ENCODE measurements at places on chromosomes 1 and 21.
A peak's percentile ranks its signal among the peaks of the same experiment; 100 is the strongest.

DNA sequence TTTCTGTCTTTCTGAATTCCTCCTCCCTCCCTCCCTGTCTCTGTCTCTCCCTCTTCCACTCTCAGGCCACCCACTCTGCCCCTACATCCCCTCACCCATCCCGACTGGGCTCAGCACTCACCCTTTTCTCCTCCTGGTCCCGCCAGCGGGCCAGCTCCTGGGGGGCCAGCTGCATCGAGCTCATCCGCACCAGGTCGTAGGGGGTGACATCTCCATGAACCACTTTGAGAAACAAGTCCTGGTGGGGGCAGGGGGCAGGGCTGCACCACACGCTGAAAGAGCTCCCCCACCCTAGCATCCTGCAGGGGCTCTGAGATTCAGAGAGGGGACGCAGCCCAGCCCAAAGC is 17.8 kb downstream of the SPOCD1 start:
- no peak for DNase-seq

- peak; percentile 46 for DNase-seq
Observed at GRCh38 chr1:22420455-22421053, 31.1 kb upstream of the ZBTB40 start.

DNA sequence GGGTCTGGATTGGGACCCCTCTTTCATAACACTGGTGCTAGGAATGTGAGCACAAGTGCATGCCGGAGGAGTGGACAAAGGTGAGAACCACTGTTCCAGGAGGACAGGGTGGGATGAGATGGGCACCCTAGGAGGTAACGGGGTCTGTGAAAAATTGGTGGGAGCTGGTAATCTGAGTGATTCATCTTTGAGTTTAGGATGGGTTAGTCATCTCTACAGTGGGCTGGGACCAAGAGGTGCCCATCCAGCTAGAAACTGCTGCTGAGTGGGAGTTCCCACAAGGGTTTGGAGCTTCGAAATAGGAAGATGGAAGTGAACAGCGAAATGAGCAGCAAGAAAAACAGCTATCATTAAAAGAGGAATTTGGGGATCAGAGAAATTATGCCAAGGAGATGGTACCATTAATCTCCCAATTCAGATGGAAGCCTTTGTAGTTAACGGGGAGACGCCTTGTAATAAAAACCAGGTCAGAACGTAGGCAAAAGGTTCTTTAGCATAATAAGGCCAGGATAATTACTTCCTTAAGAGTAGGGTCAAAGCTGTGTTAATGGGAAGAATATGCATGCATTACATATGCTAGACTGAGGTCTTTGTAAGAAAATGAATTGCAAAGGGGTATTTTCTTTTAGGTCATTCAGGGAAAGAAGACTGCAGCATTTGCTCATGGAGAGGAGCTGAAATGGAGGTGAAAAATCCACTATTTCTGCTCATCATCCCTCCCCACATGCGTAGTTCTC is 55.5 kb downstream of the OLFML3 start:
- no peak for DNase-seq

DNA sequence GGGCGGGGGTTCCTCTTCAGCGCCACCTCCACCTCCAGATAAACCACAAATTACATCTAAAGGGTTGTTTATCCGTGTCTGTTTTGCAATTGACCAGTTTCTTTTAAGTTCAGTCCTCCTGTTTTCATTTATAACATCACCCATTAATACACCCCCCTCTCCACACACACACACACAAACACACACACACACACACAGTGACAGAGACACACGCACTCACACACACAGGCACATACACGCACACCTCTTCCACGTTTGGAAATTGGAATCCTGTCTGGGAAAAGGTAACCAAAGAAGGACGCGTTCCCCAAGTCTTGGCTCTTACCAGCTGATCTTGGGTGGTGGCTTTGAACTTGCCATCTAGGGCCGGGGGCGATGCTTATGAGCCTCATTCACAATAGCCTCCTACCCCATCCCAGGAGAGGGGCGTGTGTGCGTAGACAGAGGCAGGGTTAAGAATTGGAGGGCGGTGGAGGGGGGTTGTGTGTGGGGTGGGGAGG is 442 bp upstream of the CSMD2 start:
- no peak for DNase-seq

DNA sequence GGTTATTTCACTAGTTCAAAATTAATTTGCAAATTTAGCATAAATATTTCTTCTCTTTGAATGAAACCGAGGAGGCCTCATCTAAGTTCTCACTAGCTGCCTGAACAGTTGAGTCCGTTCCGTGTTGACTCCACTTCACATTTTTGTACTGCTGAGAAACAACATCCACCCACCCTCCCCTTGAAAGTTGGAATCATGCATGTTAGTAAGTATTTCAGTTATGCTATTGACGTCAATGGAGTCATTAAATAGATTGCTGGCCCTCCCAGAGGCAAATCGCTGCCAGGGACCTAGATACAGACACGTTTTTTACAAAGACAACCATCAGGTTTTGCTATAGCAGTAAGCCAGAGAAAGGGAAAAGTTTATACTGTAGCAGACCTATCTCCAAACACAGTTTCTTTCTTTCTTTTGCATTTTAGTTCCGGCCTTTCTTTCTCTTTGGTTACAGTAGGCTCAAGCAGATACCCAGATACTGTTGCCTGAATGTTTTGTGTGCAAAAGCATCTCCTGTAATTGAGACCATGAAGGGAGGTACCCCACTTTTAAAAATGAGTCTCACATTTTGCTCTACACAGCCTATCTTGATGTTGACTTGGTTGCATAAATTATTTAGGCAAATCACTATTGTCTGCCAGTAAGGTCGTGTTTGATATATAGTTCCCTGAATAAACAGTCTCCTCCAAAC is 262.6 kb upstream of the SGIP1 start:
- peak; percentile 89 for DNase-seq

DNA sequence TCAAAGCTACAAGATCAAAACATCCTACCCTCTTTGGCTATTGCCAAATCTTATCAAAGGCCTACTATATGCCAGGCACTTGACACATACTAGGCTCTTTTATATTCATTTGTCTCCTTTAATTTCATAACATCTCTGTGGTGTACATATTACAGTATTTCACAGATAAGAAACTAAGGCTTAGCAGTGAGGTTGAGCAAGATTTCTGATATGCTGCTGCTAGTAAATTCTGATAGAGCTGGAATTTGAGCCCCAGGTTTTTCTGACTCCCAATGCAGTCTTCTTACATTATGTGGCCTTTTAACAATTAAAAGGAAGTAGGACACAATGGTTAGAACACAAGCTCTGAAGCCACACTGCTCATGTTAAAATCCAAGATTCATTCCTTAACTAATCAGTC is 16.8 kb downstream of the CCDC185 start:
- no peak for DNase-seq

DNA sequence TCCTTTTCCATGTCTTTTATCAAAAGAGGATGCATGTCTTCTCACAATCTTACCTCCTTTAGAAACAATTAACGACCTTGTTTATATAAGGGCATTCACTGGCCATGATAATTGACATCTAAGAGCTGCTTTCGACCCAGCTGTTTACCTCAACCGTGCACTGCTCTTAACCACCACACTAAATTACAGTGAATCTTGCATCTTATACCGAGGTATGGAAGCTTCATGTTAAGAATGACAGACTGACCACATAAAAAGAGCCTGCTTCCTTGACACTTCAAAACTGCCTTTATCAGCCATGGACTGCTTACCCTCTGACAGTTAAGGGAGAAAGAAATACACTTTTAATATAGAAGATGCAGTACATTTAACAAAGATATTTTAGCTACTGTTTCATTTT is 301.7 kb upstream of the LYPLAL1 start:
- no peak for DNase-seq

GRCh38 chr1:160577671-160578070 is 1.6 kb downstream of the CD84 start:
- no peak for DNase-seq

DNA sequence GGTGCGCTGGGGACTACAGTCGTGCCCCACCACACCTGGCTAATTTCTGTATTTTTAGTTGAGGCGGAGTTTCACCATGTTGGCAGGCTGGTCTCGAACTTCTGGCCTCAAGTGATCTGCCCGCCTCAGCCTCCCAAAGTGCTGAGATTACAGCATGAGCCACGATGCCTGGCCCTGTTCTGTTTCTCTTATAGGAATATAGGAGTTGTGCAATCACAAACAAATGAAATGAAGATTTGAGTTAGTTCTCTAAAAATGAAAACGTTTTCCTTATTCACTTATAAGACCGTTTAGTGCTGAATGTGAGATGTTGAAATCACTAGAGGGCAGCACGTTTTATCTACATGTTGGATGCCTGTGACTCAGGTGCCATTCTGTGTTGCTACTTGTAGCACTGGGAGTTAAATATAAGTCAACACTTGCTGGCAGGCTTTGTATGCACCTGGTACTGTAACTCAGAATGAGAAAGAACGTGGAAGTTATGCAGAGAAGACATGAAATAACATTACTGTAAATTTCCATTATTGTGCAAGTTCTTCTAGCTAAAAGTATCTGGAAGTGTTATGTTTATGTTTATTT is 45.8 kb downstream of the MIGA1 start:
- DNase-seq, result no peak

GRCh38 chr1:39352881-39353280 is 138.6 kb upstream of the BMP8A start:
- no peak for DNase-seq

DNA sequence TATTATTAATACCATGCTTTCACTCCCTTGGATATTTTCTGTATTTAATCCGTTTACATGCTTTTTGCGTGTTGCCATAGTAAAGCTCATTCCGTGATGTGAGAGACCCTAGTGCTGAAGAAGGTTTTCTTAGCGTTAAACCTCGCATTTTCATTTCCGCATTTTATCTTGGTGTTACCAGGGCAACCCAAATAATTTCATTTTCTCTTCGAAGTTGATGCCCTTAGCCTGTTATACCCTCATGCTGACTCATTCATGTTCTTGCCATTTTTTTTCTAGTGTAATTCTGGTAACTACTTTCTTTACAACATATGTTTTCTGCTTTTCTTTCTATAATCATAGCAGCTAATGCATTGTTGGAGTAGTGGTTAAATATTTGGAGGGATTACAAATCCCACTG is 37.2 kb downstream of the LRRC8C start:
- DNase-seq, result no peak

- no peak for DNase-seq
Observed at GRCh38 chr1:94118471-94118870, 2.5 kb downstream of the ABCA4 start.

GRCh38 chr1:35563166-35563565 is 5.6 kb downstream of the NCDN start:
- DNase-seq, result no peak

GRCh38 chr1:47412437-47412836 is 3.6 kb upstream of the FOXE3 start:
- DNase-seq, result no peak

- DNase-seq, result no peak
Observed at GRCh38 chr1:54851936-54852524, 35.0 kb downstream of the DHCR24 start.

DNA sequence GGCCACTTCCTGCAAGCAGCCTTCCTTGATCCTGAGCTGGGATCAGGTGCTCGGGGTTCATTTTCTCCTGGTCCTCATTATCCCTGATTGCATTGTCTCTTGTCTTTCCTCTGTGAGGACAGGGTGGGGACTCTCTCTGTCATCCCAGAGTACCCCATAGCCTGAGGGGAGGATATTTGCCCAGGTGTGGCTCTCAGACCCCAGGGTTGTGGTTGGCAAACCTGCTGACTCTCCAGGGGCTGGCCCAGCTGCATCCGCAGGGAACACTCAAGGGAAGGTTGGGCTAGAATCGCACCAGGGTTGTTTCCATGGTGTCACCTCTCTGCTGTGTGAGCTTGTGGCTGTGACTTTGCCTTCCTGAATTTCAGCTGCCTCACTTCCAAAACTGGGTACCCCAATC is 276.8 kb upstream of the C1orf174 start:
- peak; percentile 8 for DNase-seq

- no peak for DNase-seq
Observed at GRCh38 chr1:35243691-35244090, 24.8 kb upstream of the ZMYM4 start.

- no peak for DNase-seq
Observed at GRCh38 chr1:234437423-234438171, 41.4 kb downstream of the TARBP1 start.

GRCh38 chr1:167168424-167168823 is 52.3 kb upstream of the POU2F1 start:
- DNase-seq, result no peak

- DNase-seq, result no peak
Observed at GRCh38 chr21:38388203-38388602, 110.1 kb downstream of the ERG start.

- no peak for DNase-seq
Observed at GRCh38 chr1:64107632-64108031, 95.8 kb upstream of the UBE2U start.

- no peak for DNase-seq
Observed at GRCh38 chr1:224300346-224300745, 29.6 kb downstream of the NVL start.

GRCh38 chr1:14765773-14766172 is 167.3 kb downstream of the KAZN start:
- no peak for DNase-seq

DNA sequence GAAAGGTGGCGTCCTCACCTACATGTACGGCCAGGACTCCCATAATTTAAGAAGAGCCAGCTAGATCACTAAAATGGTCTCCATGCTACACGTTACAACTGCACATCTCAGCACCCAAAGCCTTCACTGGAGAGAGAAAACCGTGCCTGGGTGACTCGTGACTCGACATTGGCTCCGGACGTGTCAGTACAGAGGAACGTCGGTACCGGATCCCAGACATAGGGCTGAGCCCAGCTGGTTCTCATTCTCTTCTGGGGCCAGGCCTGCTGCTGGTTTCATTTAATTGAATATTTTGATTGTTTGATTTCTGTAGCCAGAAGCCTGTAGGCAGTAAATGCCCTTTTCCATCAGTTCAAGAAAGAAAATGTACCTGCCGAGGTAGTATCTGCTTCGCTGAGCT is 93.1 kb downstream of the HHIPL2 start:
- DNase-seq, result no peak

- DNase-seq, result no peak
Observed at GRCh38 chr21:16550118-16550517, 820.3 kb downstream of the USP25 start.

- DNase-seq, result no peak
Observed at GRCh38 chr21:26098772-26099397, 71.7 kb downstream of the APP start.

DNA sequence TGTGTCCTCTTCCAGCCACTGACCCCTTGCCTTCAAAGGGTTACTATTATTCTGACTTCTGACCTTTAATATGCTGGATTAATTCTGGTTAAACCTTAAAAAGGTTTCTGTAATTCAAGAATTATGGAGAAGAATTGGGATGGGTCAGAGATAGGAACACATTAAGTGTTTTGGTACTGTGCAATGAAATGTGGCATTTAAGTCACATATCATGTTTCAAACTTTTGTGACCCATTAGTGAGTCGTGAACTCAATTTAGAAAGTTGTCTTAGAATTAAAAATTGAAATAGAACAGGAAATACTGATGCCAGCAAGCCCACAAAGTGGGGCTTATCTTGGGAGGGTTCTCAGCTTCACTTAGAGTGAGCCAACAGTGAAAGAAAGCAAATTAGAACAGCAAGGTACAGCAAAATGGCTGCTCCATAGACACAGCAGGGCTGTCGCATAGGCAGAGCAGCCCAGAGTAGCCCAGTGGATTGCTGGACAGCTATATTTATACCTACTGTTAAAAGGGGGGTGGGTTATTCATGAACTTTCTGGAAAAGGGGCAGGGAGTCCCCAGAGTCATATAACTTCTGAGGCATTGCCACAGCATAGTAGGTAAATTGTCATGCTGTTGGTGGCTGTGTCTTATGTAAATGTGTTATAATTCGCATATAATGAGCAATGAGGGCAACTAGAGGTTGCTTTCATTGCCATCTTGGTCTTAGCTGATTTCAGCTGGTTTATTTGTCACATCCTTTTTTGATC is 10.5 kb downstream of the SCP2 start:
- DNase-seq, result no peak
